Stimulated activated CD4-positive, alpha-beta T cell treated with anti-CD3 and anti-CD28 coated beads, Interleukin-12 subunit alpha, Interleukin-12 subunit beta, amount 100 ng/mL, for 48 hours (primary cell): ENCODE measurements at places on chromosomes 1 and 21.

GRCh38 chr21:37106998-37107397 lies 33.9 kb downstream of the TTC3 start:
- no peak for DNase-seq

DNA sequence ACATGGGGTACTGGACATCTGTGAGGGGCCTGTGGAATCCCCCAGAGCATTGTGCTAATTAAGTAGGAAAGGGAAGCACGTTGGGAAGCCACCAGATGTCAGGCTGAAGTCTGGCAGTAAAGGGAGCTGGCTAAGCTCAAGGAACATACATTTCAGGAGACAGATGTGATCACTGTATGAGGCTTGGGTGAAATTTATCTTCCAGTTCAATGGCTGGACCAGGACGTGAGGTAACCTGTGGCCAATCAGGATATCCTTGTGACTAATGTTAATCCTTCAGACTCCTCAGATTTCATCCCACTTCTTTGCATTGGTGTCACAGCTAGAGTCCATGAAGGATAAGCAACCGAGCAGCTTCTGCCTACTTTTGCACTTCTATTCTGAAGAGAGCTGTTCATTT lies 110.2 kb upstream of the APP start:
- DNase-seq, result no peak

DNA sequence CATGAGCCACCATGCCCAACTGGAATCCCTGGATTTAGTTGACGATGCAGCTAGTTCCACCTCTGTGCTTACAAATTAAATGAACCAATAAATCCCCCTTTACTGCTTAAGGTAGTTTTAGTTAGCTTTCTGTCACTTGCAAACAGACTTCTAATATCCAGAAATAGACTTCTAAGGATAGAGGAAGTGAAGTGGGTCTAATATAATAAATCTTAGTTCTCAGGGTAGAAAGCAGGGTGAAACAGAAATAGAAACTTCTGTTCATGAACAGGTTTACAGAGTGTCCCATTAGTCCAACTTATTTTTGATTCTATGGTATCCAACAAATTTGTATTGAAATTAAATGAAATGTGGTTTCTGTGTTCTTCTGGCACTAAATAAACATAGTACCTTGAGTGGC lies 20.1 kb downstream of the BCAS2 start:
- DNase-seq, result no peak

DNA sequence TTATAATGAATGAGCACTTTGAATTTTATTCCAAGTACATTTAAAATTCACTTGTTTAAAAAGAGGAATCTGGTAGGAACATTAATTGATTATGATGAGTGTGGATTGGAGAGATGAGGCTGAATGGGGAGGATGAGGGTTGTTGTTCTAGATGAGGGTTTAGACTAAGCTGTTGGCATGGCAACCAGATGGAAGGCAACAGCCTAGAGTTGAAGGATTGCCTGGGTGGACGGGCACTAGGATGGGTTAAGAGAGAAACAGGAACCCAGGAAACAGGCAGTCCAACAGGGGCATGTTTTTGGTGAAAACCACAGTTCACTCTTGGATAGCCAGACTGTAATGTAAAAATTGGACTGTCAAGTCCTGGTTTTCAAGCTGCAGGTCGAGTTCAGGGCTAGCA lies 125.5 kb downstream of the CHRM3 start:
- DNase-seq, result no peak

DNA sequence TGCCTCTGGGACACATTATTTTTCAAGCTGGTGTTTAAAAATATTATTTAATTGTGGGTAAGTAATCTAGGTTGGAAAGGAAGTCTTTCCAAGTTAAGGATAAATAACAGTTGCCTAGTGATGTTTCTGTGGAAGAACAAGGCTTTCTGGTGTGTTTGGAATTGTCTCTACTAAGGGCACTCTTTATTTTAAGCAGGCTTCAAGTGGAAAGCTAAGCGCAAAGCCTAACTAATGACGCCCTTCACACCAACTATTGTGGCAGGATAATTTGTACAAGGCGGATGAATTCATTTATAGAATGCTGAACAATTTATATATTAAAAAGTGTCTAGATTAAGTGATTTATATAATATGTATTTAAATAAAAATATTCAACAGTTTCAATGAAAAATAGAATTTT lies 25.1 kb upstream of the RWDD3 start:
- DNase-seq, result no peak

GRCh38 chr1:36464605-36465393 lies 615 bp upstream of the MRPS15 start:
- no peak for DNase-seq

DNA sequence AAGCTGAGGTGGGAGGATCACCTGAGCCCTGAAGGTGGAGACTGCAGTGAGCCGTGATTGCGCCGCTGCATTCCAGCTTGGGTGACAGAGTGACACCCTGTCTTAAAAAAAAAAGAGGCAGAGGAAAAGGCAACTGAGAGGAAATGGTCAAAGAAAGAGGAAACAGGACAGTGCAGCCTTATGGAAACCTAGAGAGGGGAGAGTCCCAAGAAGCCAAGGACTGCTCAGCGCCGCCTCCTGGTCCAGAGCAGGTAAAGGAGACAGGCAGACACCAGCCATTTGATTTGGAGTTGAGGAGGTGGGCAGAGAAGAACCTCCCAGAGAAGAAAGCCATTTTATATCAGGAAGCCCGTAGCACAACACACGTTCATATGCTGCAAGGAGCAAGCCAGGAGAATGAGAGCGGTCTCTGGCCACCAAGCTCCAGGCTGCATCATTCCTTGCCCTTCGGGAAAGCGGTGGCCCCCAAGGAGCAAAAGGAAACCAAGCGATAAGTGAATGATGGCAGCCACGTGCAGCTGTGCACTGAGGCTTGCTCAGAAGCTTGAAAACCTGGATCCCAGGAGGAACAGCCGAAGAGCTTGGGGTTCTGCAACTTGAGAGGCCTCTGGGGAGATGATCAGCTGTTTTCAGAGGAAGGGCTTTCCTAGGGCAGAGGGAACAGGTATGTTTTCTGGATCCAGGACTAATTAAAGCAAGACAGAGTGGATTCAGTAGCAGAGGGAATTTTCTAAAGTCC lies 33.7 kb downstream of the LRRC42 start:
- DNase-seq, result no peak

GRCh38 chr1:230787471-230787870 lies 40.3 kb downstream of the CAPN9 start:
- no peak for DNase-seq

DNA sequence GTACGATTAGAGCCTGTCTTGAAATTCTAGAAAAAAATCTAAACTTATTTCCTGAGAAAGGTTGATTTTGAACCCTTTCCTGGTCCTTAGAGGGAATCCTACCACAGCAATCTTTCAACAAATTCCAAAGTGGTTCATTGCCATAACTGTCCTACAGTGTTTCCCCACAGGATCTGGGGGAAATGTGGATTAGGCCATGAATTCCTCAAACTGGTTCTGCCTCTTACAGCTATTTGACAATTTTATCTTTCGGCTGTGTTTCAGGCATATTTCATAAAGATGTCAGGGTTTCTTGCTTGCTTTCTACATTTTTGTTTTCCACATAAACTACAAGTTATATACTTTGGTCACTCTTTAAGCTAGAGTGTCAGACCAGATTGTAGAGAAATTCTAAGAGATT lies 544 bp upstream of the ZP4 start:
- no peak for DNase-seq
